Activated naive CD4-positive, alpha-beta T cell (primary cell): ENCODE measurements at places on chromosomes 6 and 20.

- no peak for DNase-seq
Observed at GRCh38 chr6:551405-551804, 105.5 kb downstream of the HUS1B start.

DNA sequence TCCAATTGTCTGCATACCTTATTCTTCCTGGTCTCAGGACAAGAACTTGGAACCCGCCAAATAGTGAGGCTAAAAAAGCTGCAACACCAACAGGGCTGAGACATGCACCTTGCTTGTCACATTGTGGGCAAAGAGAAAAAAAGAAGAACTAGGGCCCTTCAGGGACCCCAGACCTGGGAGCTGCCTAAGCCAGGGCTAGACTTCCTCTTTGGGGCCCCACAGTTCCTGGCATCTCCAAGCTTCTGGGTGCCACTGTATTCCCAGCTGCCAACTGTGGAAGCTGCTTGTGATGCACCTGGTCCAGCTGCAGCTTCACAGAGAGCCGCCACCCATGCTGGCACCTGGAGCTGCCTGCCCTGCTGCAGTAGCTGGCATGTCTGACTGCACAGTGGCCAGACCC, 370.6 kb downstream of the CD83 start:
- no peak for DNase-seq

DNA sequence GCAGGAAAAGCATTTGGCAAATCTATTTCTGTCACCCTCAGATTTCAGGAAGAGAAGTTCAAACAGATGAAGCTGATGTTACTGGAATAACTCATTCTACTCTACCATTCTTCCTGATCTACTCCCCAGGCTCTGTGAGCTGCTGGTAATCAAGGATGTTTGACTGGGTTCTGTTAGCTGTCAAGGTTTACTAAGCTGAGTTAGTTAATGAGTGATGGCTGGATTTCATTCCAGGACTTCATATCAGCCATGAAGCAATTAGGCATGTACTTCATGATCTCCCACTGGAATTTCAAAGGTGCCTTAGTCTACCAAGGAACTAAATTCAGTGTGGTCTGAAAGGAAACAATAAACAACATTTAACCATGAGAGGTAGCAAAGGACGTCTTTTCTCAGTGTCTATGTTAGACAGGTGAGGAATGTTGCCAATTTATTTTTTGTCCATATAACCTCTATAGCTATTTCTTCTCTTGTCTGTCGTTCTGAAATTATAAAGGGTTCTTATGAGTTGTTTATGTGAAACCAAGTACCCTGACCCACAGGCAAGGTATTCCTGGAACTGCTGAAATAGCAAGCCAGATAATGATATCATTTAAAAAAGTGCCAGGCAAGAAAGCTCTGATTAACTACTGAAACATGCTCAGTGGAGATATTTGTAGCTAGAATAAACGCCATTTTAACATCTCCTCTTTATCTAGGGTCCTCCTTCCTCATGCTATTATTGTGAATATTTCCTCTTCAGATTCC, 112.9 kb downstream of the BACH2 start:
- no peak for DNase-seq

DNA sequence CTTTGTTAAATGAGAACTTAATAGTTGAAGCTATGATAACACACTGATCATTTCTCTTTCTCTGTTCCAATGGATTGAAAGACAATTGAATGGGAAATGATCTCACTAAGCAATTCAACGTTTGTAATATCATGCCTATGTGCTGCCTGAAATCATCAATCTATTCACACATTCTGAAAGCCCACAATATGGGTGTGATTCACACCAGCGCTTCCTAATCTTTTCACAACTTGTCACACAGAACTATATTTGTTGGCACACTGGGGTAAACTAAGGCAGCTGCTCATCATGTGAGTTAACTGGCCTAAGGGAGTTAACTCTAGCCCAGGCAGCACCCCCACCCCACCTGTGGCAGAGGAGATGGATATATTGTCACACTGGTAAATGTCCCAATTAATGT, 37.1 kb upstream of the UTRN start:
- DNase-seq = no peak

DNA sequence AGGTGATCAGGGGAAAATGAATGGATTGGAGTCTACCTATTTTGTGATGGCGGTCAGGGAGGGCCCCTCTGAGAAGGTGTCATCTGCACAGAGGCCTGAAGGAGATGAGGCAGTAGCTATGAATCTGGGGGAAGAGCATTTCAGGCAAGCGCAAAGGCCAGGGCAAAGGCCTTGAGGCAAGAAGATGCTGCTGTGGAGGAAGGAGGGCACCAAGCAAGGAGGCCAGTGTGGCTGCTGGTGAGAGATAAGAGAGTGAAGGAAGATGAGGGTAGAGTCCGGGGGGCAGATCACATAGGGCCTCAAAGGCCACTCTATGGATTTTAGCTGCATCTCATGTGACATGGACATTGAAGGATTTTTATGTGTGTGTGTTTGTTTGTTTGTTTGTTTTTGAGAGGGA, 20.6 kb upstream of the CSNK2A1 start:
- no peak for DNase-seq

DNA sequence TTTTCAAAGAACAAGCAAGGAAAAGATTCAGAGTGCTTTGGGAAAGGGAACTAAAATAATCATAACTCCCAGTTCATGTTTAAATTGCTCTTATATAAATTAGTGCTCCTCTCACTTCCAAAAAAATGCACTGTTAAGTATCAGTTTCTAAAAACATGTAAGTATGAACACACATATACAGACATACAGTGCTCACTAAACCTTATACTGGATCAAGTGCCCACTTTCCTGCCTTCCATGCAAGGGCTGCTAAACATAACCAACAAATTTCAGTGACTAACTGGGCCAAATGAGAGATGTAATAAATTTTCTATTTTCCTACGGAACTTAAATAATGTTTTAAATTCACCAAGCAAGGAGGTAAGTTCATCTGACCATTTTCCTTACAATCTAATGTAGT, 6.4 kb downstream of the TFAP2A start:
- no peak for DNase-seq

DNA sequence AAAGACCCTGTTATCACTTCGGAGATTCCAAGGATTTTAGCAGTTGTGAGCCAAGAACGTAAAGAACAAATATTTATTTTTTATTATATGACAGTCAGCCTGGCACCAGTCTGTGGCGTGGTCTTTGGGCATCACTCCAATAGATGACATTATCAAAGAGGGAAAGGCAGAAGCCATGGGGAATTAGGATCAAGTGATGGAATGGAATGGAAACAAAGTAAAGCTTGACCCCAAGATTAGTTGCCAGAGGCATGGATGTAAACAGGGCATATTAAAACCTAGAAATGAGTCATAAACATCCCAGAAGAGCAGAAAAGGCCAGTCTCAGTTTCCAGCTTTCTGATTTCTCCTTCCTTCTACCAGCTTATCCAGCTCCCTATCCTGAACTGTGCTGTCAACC, 11.5 kb downstream of the EIF2S2 start:
- DNase-seq = no peak

DNA sequence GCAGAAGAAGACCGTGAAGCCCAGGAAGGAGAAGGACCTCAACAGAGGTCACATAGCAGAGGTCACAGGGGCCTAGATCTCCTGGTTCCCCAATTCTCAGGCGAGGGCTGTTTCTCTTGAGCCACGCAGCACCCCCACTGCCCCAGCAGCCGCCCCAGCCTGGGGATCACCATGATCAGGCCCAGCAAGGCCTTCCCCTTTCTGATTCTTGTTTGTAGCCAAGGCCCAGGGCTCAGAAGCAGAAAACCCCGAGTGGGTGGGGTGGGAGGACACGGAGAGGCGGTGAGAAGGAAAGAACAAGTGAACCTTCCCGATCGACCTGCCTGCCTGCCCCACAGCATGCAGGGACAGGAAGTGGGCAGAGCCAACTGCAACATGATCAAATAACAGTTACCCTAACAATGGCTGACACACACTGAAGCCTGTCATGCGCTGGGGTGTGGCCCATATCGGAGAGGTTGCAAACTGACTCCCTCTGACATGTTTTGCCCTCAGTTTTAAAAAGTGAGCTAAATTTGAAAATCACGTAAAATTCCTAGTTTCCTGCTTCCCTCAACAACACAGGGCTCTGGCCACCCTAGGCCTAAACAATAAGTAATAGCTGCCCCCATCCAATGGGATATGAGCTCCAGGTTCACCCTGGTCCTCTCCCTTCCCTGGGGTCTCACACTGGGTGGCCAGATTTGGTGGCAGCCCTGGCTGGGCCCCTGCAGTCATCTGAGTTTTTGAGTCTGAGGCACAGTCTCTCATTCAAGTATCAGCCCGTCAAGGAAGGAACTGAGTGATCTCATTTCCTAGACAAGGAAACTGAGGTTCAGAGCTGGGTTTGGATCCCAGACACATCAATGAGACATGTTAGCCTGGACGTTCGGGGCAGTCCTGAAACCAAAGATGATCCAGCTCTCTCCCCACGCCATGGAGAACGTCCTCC, 6.5 kb downstream of the PEDS1 start:
- DNase-seq = peak; percentile 28

- no peak for DNase-seq
Observed at GRCh38 chr6:48027704-48028435, 83.1 kb downstream of the PTCHD4 start.

DNA sequence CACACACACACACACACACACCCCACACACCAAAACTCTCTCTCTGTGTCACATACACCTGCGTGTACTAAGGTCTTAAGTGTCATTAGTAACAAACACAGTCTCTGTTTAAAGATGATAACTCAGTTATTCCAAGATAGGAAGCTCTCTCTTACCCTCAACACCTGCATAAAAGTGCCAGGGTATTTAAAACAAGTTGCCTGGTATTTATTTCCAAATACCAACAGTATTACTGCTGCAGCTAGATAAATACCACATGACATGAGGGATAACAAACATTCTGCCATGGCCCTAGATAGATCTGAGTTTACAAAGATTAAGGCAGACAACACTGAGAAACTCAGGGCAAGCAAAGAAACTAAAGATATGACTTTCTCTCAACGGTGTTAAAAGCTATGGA, 118.5 kb downstream of the SIM1 start:
- no peak for DNase-seq

DNA sequence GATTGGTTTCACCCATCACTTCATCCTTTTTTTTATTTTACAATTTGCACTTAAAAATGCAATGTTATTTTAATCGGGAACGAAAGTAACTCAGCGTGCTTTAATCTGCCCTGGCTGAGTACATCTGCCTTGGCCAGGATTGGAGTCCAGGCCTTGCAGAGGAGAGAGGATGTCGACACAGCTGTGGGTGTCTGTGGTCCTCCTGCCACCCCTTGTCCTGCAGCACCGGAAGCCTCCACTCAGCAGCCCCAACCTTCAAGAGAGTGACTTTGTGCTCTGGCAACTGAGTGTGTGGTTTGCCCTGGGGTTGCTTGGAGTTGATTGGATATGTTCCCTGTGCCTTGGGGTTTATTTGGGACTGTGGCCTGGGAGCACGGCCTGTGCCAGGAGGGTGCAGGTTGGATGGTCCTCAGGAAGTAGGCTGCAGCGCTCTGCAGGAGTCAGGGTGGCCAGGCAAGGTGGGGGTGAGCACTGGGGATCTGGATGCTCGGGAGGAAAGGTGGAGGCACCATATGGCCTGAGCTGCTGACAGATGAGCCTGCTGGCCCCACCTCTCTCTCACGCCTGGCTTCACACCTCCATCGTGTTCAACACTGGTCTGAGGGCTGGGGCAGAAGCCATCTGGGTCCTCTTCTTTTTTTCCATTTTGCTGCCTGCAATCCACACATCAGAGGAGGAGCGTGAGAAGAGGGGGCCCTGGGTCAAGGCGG, 4.3 kb downstream of the MYT1 start:
- DNase-seq = no peak

GRCh38 chr6:125188037-125188436, 34.5 kb downstream of the TPD52L1 start:
- no peak for DNase-seq

DNA sequence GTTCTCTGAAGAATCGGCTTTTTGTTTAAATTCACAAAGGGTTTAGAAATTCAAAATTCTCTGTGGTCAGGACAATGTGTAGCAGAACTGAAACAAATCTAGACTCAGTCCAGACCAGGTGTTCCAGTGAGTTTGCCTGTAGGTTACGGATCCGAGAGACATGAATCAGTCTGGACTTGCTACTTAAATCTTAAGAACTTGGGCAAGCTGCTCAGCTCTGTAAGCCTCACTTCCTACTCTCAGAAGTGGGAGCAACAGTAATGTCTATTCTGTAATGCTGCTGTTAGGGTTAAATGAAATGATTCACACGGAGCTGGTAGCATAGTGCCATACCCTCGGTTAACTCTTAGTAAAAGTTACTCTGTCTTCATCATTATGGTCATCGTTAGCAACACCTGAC, 37.7 kb downstream of the HECA start:
- DNase-seq = no peak

DNA sequence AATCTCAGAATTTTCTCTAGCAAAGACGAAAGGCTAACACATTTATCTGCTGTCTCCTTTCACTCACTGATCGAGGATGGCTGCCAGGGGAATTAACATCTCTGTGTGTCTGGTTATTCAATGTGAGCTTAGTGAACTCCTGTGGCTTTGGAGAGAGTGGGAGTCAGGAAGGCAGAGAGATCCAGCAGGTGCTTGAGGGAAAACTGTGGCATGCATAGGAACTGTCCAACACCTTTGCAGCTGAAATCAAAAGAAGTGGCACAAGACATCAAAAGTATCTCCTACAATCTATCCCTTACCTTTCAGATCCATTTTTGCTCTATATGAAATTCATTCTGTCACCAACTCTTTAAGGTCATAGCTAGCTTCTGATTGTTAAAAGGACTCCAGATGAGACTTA, 11.8 kb upstream of the FAM184A start:
- DNase-seq = no peak

DNA sequence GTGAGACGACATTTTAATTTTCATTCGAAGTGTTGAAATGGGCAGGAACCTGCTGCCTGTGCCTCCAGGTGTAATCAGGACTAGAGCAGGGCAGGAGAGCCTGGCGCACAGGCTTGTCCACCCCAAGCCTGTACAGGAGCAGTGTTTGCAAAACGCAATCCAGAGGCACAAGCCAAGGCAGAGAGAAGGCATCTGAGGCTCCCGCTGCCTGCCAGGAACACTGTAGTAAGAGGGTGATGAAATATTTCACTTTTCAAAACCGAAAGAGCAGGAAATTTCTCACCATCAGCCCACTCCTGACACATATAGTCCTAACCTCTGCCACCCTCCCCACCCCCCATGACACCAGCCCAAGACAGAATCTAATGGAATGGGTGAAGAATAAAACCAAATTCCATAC, 132.5 kb downstream of the RTN4IP1 start:
- DNase-seq = no peak

GRCh38 chr6:82396964-82397751, 33.5 kb downstream of the TPBG start:
- no peak for DNase-seq

GRCh38 chr6:99841297-99841696, 152.7 kb downstream of the MCHR2 start:
- no peak for DNase-seq

DNA sequence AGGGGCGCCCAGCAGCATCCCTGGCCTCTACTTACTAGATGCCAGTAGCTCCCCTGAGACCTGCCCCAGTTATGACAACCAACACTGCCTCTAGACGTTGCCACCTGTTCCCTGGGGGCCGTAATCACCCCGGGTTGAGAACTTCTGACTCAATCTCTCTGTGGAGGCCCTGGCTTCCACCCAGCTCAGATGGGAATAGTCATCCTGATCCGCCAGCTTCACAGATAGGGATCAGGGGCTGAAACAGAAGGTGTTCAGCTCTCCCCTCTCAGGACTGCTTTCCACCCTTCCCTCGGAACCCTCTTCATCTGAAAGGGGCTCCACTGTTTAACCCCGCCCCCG, 3.3 kb downstream of the CAPN11 start:
- no peak for DNase-seq
